ENCODE measurements at places on chromosomes 6 and 20. TPM values are rescaled to one million over a fixed set of nuclear protein-coding genes. Genes with fewer than 3 reads are reported as not detected.

Gene CAP2
- 1.8 TPM for polyA plus RNA-seq

Gene CCND3
- polyA plus RNA-seq: 115 TPM

Gene RUNX2
- polyA plus RNA-seq: 0.86 TPM

Gene HSPA1L
- 1.0 TPM for polyA plus RNA-seq

Gene CALHM6
- 209 TPM for polyA plus RNA-seq

Gene IYD
- polyA plus RNA-seq: not detected

Gene ERVFRD-1
- polyA plus RNA-seq: not detected

Measured in spleen (tissue), 13 donors.